ENCODE measurements at places on chromosomes 16 and 17. TPM values are rescaled to one million over a fixed set of nuclear protein-coding genes. Genes with fewer than 3 reads are reported as not detected.
A peak's percentile ranks its signal among the peaks of the same experiment; 100 is the strongest.

RGS11 gene
- total RNA-seq: 9.5 TPM

PIRT gene
- total RNA-seq: not detected

ABCA3 gene
- 20.4 TPM for total RNA-seq

FBXO39 gene
- total RNA-seq: not detected

CAMKK1 gene
- total RNA-seq: 1.8 TPM

KREMEN2 gene
- not detected for total RNA-seq

CTRL gene
- 0.91 TPM for total RNA-seq

TNFSF12 gene
- total RNA-seq: 15.0 TPM

SAMD14 gene
- total RNA-seq: 36.8 TPM

GRCh38 chr16:78896280-78896679, 704.3 kb downstream of the MAF start:
- no peak for DNase-seq

DNA sequence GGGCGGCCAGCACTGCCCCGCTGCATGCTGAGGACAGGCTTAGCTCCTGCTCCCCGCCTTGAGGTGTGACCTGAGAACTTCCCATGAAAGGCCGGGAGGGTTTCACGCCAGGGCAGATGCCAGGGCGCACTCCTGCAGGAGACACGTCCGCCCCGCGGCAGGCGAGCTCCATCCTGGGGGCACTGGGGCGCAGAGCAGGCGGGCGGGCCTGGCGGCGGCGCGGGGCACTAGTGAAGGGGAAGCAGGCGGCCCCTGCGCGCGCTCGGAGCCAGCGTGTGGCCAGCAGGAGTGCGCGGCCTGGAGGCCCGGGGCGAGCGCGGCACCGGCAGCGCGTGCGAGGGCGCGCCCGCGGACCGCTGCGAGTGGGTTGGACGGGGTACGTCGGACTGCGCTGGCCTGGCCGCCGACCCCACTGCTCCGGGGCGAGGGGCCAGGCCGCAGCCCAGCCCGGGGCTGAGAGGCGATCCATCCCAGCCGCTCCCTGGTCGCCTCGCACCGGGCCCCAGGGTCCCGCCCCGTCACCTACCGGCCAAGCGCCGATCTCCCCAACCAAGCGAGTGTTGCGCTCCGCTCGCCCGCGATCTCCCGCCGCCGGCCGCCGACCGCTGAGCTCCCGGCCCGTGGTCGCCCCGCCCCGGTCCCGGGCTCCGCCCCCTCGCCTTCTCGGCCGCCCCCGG, at the start of gene MAP3K14:
Gene MAP3K14, minus strand, starts transcription at position 587 of the 677 bp plus-strand sequence. CDS start 26,275 bp downstream, outside the sequence.
- DNase-seq: peak; percentile 92

DNA sequence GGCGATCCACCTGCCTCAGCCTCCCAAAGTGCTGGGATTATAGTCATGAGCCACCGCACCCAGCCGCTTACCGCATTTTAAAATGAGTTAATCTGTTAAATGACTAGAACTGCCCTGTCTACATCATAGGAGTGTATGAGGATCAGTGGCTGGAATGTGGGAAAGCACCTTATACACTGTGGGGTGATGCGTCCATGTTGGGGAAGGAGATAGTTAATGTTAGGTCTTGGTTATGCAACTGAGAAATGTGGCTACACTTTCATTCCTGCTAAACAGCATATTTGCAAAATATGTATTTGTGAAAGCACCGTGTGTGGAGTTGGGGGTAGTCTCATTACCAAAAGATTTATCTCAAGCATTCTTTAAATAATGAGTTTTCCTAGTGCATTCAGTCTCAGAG, 107.6 kb downstream of the SPACA3 start:
- DNase-seq: no peak

GRCh38 chr16:30470632-30470995, 1.9 kb upstream of the ITGAL start:
- DNase-seq: no peak

GRCh38 chr16:8867216-8867931, 1.4 kb downstream of the CARHSP1 start:
- DNase-seq: no peak

DNA sequence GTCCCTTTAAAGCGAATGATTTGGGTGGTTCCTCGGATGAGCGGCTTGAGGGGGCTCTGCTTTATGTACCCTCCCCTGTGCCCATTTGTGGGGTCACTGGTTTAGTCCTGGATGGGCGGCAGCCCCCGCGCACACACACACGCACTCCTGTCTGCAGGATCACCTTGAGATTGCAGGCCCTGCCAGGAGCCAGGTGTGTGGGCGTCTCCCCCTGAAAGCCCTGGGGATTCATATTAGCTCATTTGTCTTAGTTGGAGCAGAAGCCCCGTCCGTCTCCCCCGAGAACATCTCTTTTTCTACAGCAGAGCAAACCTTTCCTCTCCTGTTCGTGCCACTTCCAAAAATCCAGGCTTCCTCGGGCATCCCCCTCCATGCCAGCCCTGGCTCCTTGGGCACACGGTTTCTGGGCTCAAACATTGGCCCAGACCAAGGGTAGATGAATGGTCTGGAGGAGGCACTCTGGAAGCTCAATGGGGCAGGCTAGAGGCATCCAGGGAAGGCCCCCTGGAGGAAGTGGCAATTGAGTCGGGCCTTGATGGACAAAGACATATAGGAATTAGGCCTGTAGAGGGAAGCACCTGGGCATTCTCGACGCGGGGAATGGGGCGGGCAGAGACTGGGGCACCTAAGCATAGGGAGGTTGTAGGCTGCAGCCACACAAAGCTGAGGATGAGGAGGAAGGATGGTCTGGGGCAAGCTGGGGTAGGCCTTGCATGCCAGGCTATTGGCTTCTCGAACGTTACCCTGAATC, 218.5 kb upstream of the GSE1 start:
- DNase-seq: no peak

DNA sequence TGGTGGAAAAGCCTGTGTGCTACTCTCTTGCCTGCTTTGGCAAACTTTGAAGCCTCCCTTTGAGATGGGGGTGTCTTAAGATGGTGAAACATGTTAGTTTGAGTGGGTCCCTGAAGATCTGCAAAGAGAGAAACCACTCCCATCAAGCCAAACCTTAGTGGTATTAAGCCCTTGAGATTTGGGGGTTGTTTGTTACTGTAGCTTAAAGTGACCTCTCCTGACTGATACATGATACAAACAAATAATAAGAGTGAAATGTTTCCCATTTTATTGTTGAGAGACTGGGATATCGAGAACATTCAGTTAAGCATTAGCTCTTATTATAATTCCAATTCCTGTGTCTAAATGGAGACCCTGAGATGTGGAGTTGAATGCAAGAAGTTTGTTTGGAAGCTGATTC, 63.1 kb downstream of the NT5M start:
- DNase-seq: no peak

DNA sequence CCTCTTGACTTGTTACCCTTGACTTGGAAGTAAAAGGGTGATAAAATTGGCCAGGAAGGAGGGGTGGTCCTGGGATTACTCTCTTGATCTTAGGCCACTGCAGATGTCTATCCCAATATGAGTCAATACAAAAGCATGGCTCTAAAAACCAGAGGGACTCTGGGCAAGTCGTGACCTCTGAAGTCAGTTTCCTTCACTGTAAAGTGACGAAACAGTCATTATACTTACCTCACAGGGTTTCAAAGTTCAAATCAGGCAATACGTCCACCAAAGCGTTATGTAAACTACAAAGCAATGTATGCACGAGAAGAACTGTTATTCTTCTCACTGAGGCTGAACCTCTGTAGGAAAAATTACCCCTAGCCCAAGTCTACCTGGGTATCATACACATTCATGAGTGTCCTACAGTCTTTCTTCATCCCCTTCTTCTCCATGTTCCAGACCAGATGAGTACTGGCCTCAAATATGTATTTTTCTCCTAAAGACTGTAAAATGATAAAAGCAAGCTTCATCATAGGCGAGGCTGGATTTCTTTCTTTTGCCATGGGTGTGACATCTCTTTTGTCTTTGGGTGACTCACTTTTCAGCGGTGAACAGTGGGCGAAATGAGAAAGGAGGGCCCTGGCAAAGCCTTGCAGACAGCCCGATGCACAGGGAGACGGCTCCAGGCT, 34.5 kb upstream of the CLEC18B start:
- DNase-seq: no peak

DNA sequence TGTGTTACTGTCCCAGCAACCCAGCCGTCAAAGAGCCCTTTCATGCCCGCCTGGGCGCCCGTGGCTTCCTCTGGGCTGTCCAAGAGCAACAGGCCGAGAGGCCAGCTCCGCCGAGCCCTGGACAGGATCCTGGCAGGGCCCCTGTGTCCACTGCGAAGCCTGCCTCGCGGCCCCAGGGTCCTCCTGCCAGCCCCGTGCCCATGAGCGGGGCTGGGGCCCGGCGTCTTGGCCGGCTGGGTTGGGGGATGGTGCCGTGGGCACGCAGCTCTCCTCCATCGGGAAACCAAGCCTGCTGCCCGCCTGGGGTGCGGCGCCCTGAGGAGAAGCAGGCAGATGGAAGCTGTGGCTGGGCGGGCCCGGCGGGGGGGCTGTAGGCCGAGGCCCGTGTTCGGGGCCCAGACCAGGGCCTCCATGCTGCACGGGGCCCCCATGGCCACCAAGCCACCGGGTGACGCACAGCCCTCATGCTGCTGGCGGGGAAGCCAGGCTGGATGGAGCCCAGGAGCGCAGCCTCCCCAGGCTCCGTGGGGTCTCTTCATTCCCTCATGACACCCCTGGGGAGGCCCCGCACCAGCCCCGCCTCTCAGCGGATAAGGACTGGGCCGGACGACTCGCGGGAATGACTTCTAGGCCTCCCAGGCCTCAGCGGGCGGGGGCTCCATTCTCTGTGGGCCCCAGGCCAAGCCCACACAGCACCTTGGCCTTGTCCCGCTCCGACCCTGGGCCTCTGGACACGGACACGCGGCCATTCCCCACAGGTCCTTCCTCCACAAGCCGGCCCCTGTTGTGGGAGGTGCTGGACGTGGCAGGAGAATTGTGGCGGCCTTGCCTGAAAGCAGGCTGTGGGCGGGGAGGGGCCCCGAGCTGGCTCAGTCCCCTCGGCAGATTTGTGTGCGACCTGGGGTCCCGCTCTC, at the start of gene C1QTNF8:
Gene C1QTNF8, minus strand, starts transcription at position 76 of the 914 bp plus-strand sequence. CDS start 1,322 bp downstream, outside the sequence.
- no peak for DNase-seq

- no peak for DNase-seq
Measured at GRCh38 chr17:56995766-56996165, 17.8 kb downstream of the SCPEP1 start.

- no peak for DNase-seq
Measured at GRCh38 chr16:28207399-28207798, 4.4 kb downstream of the XPO6 start.

DNA sequence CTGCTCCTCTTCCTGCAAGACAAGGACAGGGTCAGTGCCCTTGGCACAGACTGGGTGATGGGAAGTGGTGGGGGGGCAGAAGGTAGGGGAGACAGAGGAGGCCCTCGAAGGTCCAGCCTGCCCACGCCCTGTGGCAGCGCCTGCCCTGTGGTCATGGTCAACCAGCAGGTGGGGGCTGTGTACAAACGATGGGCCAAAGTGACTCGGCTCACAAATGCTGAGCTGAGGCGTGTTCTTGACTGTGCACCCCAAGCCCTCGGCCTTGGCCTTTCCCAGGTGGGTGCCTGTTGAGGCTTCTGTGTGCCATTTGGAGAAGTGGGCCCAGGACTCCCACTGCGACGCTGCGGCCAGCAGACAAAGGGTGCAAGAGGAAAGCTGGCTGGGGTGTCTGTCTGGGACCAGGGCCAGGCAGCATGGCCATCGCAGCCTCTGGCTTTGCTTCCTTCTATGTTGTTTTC, 22.6 kb downstream of the MXRA7 start:
- DNase-seq: no peak

DNA sequence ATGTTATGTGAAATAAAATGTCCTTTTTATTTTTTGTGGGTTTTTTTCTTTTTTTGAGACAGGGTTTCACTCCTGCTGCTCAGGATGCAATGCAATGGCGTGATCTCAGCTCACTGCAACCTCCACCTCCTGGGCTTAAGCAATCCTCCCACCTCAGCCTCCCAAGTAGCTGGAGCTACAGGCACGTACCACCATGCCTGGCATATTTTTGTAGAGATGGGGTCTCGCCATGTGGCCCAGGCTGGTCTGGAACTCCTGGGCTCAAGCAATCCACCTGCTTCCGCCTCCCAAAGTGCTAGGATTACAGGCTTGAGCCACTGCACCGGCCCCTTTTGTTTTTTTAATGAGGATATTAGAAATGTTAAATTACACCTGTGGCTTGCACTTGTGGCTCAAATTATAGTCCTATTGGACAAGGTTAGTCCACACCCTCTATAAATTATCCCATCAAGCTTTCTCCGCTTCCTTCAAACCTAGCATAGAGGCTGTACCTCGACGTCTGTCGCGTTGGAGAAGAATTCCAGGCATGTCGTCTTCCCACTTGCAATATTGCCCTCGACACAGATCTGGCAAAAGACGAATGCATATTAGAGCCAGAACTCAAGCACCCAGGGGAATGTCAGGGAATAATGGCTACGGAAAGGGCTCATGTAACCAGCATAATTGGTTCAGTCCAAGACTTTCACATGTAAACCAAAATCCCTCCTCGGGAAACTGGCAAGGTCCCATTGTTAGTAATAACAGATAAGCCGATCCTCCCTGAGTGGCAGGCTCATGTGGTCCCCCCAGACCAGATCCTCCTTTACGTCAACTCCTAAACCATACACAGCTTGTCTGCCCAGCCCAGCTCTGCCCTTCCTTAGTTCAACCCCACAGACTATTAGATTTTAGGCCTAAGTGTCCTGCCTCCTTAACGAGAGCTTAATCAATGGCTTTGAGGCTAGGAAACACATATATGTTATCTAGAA, 8.2 kb downstream of the TK2 start:
- no peak for DNase-seq

- DNase-seq: peak; percentile 86
Measured at GRCh38 chr17:21460358-21460757, 84.2 kb downstream of the KCNJ12 start.

- DNase-seq: no peak
Measured at GRCh38 chr17:2075336-2076086, 20.6 kb downstream of the HIC1 start.

DNA sequence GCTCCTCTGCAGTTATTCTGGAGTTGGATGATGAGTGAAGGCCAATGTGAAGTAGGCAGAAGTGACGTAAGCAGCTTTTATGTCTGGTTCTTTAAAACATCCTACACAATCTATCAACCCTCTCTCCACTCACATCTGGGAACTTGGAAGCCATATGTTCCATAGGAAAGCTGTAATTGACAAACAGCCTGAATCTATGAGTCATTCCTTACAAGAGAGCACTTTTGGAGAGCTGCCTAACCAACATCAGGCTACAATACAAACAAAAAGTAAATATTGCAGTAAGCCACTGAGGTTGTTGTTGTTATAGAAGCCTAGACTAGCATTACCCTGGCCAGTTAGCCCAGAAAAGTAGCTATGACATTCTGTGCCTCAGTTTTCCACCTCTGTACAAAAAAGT, 5.9 kb downstream of the CCL7 start:
- no peak for DNase-seq

Measured in osteocyte (in vitro differentiated cells).